ENCODE measurements at places on chromosomes 7 and 10.

DNA sequence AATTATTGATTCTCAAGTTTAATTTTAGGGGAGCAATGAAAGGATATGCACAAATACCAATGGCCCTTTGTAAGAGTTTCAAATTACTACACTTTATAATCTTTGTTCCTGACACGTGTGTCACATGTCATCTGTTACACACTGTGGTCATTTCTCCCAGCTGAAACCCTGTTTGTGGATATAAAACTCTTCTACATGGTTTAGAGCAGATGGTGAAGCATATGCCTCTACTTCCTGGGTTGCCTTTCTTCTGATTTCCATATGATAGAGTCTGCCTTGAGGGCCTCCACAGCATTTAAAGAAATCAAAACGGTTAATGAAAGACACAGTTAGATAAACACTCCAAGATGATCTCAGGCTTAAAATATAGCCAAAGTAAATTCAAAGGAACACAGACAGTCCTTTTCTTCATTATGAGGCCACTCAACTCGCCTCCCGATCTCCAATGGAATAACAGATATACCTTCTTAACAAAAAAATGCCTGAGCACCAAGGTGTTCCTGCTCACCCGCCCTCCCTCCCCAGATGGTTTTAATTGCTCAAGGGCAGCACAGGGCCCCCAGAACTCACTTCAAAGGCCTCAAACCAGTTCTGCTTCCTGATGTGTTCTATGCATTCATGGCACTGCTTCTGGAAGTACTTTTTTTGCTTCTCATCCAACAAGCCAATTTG is 75.0 kb downstream of the CPVL start:
- DNase-seq: no peak

DNA sequence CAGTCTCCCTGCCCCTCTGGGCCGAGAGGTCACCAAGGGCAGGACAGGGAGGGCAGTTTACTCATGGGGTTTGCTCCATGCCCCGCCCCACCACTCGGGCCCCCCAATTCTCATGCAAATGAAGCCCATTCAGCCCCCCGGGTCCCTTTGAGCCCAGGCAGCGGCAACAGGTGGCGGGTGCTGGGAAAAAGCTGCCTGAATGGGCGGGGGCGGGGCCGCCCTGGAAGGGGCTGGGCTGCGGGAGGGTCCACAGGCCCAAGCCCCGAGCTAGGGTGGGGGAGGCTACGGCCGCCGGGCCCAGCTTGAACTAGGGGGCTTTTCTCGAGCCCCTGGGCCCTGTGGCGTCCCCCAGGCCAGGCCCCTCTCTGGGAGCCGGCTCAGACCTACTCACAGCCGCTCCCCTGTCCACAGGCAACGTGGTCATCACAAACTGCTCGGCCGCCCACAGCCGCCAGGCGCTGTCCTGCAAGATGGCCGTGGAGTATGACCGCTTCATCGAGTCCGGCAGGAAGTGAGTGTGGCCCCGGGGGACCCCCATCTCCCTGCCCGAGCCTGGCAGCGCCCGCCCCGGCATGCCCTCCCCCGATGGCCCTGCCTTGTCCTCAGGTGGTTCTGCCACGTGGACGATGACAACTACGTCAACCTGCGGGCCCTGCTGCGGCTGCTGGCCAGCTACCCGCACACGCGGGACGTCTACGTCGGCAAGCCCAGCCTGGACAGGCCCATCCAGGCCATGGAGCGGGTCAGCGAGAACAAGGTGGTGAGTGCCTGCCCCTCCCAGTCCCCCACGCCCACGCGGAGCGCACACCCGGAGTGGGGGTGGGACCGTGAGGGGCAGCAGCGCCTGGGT is 5.5 kb downstream of the LFNG start:
- peak; percentile 66 for DNase-seq

DNA sequence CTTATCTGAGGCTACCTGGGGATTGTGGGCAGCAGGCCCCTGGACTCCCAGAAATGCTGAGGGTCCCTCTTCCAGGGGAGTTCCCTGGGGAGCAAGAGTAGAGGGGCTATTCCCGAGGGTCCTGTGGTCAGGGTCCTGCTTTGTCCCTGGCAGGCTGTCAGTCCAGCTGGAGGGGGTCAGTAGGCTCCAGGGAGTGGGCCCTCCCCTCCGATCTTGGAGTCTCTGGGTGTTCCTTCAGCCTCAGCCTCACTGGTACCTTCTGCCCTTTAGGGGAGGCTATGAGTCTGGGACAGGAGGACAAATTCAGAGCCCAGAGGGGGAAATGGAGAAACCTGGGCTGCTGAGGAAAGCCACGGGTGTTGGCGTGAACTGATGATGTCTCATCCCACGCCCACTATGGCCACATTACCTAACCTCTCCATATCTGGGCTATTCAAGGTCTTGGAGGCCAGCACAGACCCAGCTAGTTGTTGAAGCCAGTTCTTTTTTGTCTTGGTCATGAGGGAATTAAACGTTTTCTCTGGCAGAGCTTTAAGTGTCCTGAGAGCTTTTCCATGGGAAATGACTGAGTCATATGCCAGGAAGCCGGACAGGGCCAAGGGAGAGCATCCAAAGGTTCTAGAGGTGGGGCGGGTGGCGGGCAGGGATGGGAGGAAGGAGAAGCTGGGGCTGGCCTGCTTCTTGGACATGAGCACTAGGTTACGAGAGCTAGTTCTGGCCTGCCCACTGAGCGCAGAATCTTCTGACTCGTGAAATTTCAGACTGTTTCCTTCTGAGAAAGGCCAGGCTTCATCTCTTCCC is 6.2 kb downstream of the CALHM2 start:
- DNase-seq: no peak

DNA sequence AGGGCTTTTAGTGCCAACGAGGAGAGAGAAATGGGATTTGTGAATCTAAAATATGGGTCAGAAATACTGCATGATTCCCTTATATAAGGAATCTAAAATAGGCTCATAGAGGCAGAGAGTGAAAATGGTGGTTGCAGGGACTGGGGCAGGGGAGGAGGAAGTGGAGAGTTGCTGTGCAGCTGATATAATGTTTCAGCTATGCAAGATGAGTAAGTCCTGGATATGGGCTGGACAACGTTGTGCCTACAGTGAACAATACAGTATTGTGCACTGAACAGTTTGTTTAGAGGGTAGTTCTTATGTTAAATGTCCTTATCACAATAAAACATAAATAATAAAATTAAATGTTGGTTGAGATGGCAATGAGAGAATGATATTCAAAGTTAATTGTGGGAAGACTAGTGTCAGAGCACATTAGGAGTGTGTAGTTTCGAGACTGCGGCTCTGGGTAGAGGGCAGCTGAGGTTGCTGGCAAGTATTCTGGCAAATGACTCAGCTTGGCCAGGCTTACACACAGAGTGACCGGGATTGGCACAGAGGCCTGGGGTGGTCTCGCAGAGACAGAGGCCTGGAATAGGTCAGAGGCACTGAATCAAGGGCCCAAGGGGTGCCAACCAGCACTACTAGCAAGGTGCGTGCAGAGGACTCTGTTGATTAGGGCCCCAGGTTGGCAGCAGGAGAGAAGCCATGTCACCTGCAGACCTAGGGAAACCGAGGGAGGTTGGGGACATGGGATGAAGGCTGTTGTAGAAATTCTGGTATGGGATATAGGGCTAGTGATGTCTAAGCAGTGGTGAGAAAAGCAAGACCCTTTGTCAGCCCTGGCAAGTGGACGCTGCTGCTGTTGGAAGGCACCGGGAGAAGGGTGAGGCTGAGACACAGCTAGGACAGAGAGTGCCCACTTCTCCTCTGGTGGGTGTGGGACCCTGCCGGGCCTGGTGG is 2.8 kb upstream of the DEPP1 start:
- no peak for DNase-seq

GRCh38 chr7:50620433-50620832 is 55.2 kb upstream of the DDC start:
- no peak for DNase-seq

GRCh38 chr7:19930851-19931250 is 157.4 kb upstream of the TMEM196 start:
- no peak for DNase-seq

DNA sequence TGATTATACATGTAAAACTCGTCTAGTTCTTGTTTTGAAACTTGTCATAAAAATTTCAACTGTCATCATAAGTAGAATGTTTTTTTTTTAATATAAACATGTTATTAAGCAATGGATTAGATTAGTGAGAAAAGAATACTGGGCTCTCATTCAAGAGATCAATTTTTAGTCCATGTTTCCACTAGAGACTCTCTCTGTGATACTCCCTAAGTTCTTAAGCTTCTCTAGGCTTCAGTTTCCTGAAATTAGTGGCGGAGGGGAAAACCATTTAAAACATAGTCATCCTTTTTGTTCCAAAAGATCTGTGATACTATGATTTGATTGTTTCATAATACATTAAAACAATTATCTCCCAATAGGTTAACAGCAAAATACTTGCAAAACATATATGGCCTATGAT is 142.2 kb downstream of the AGMO start:
- no peak for DNase-seq

DNA sequence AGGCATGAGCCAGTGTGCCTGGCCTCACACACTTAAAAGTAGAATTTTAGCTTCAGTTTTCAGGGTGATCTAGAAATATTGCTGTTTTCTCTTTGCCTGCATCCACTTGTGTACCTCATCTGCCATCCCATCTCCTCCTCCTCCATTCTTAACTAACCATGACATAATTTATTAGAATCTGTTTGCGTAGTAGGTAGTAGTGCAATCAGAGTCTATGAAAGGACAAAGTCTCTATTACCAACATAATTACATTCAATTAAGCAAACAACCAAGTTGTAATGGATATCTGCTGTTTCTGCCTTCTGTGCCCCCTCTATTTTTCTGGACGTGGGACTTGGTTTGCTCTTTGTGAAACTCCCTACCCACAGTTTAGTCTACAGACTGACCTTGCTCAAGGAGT is 72.9 kb downstream of the CDK14 start:
- DNase-seq: no peak

- no peak for DNase-seq
Observed at GRCh38 chr10:33025039-33025438, 67.0 kb upstream of the ITGB1 start.

DNA sequence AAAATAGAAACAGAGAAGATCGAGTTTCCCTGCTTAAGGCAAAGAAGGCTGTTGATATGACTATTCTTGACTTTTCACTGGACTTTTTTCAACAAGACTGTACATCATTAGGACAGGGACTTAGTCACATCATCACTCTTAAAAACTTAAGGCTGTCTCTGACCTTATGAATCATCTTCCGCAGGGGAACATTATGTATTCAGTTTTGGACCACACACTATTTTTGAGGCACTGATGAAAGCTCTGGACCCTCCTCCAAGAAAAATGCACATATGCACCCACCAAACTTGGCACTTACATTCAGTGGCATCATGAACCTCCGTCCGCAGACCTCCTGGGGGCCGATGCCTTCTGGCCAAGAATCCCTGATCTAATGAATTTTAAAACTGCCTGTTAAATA is 96.4 kb downstream of the CALD1 start:
- no peak for DNase-seq

DNA sequence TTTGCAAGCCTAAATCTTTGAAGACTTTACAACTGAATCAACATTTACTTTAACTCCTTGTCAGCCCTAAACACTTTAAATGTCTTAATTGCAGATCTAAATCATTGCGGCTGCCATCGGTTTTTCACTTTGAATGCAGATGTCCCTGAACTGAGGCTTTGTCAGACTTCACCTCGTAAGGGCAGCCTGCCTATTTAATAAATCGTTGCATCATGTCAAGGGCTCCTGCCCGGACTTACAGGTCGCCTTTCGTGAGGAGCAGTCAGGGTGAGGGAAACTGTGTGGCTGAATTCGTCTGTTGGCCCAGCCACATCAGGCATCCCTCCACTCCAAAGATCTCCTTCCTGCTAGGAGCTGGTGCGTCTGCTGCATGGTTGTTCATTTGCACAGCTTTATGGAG is 368.2 kb upstream of the NPVF start:
- DNase-seq: no peak

DNA sequence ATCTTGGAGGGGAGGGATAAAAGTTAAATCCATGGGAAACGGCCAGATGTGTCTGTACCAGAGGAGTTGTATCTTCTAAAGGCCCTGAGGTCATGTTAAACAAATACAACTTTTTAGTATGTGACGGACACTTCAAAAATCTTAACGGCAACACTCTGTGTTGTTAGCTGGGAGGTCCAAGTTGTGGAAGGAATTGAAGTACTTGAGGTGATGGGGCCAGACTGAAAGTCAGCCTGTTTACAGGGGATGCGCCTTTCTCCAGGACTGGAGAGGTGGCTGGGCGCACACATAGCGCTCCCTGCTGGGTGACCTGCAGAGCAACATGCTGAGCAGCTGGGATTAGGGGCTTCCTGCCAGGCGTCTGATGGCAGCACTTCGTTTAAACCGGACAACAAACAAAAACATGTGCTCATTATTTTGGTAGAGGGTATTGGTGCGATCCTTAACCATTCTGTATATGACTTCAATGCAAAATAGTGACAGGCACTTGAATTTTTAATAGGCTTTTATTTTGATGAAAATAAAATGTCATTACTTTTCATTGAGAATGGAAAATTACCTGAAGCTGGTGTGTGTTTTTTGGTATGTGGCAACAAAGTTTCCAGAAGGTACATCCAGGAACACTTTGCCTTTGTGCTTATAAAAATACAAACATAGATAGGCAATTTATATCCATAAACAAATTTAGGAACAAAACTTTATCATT is 198.2 kb downstream of the MLLT10 start:
- DNase-seq: peak; percentile 44

- DNase-seq: no peak
Observed at GRCh38 chr7:135449436-135449835, 60.5 kb downstream of the CNOT4 start.

- DNase-seq: peak; percentile 71
Observed at GRCh38 chr7:98168181-98168903, 42.9 kb upstream of the BHLHA15 start.

DNA sequence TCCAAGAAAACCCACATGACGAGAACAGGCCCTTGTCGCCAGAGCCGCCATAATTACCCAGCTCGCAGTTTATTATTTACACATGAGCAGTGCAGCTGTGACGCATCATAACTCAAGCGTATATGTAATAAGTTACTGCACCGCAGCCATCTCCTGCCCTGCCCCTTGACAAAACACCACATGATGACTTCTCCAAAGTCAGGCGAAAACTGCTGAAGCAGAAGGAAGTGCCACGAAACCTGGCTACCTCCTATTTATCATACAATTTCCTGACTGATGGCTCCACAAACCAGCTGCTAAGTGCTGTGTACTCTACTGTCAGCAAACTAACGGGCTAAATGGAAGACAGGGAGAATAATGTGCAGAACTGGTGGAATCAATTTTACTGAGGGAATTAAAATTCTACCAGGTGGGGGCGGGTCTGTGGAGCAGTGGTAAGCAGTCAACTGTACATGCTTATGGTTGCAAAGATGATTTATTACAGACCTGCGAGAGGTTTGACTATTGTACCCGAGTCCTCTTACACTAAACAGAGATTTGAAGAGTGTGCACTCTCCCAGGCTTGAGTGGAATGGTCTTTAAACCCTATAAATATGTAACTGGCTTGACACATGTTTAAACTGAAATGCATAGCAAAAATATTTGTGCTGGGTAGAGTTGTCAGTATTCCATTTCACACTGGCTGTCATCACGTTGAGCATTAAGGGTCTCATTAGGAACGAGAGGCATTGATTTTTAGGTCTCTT is 156.0 kb downstream of the GLI3 start:
- no peak for DNase-seq

- peak; percentile 36 for DNase-seq
Observed at GRCh38 chr10:23157691-23158369, 34.3 kb upstream of the PTF1A start.

GRCh38 chr10:100146875-100147650 is 38.8 kb downstream of the ERLIN1 start:
- no peak for DNase-seq

GRCh38 chr7:80369321-80369720 is 142.5 kb downstream of the GNAT3 start:
- DNase-seq: no peak

All from NCI-H345 (cell line).